Caki2 (cell line): ENCODE measurements at places on chromosomes 6 and 20. TPM values are rescaled to one million over a fixed set of nuclear protein-coding genes. Genes with fewer than 3 reads are reported as not detected.
A peak's percentile ranks its signal among the peaks of the same experiment; 100 is the strongest.

DNA sequence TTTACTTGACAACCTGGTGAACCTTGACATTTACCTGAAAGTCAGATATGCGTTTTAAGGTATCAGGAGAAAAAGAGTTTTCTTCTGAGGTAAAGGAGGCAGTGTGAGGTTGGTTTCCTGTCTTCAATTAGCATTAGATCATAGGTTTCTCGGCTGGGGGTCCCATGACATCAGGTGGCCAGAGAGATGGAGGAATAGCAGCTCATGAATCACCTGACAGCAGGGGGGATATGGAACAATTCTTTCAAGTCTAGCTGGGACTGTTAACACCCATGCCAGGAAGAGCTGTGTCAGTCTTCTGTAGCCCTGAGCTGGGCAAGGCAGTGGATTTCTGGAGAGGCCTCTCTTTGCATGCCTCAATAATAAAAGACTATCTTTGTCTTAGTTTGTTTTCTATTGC is 108.0 kb upstream of the TMEM170B start:
- DNase-seq, result peak; percentile 49

DNA sequence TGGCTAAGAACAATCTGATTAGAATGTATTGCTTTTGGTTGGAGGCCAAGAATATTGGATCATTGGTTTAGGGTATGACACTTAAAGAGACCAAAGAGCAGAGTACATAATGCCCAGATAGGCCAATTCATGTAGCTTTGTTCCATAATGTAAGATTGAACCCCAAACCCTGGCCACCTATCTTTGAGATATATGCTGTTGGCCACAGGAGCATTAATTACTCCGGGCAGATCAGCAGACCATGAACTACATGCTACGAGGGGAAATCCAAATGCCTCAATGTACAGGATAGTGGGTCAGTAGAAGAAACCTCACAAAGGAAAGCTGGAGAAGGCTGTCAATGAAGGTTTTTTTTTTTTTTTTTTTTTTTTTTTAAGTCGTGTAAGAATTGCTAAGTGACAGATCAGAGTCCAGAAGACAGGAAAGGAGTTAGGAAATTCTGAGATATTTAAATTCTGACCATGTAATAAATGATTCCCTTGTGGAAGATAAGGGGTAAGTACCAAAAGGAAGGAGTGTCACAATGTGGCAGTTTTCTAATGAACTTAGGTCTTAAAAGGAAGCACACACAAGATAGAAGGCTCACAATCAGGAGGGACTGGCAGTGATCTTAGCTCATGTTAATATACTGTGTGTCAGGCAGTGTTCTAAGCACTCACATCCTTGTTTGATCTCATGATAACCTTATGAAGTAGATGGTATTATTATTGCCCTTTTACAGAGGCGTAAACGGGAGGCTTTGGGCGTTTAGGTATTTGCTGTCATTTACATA is 61.4 kb downstream of the CARMIL1 start:
- no peak for DNase-seq

DNA sequence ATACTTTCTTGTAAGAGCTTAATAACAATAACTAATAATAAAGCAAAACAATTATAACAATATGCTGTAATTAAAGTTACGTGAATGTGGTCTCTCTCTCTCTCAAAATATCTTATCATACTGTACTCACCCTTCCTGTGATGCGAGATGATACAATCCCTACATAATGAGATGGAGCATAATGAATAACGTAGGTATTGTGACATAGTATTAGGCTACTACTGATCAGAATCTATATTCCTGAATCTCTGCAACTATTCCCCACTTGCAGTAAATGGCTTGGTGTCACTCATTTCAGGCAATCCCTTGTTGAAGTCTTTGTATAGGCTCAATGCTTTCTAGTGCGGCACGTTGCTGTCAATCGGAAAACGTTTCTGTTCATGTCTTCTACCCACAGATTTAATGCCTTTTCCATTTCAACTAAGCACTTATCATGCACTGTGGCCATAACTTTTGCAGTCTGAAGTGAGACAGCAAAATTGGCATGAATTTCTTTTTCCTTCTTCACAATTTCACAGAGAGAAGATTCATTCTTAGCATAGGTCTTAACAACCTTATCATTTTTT is 32.3 kb downstream of the MOXD1 start:
- no peak for DNase-seq

- peak; percentile 8 for DNase-seq
These were observed 598 bp downstream of the HLA-B start for GRCh38 chr6:31356216-31356945.

- DNase-seq, result peak; percentile 30
These were observed 178.7 kb downstream of the TAF4 start for GRCh38 chr20:61886721-61887595.

- DNase-seq, result no peak
These were observed 241.2 kb downstream of the BMP7 start for GRCh38 chr20:57025261-57025660.

Gene MRPS26
- 131 and 216 TPM in 2 replicates for total RNA-seq

Gene PRSS16
- total RNA-seq, result 10.7 and 14.3 TPM in 2 replicates

Gene DEFB124
- not detected in 2 replicates for total RNA-seq
